AG04450 (cell line): ENCODE measurements at places on chromosomes 4 and X.

- DNase-seq: peak; percentile 74
Measured at GRCh38 chr4:48375651-48376304, 34.4 kb downstream of the SLAIN2 start.

GRCh38 chr4:85783483-85783882 is 308.5 kb downstream of the ARHGAP24 start:
- DNase-seq: no peak

GRCh38 chrX:119474615-119475388 is 6.6 kb downstream of the SLC25A5 start:
- DNase-seq: no peak

GRCh38 chr4:125049711-125050110 is 265.0 kb upstream of the FAT4 start:
- peak; percentile 23 for DNase-seq

DNA sequence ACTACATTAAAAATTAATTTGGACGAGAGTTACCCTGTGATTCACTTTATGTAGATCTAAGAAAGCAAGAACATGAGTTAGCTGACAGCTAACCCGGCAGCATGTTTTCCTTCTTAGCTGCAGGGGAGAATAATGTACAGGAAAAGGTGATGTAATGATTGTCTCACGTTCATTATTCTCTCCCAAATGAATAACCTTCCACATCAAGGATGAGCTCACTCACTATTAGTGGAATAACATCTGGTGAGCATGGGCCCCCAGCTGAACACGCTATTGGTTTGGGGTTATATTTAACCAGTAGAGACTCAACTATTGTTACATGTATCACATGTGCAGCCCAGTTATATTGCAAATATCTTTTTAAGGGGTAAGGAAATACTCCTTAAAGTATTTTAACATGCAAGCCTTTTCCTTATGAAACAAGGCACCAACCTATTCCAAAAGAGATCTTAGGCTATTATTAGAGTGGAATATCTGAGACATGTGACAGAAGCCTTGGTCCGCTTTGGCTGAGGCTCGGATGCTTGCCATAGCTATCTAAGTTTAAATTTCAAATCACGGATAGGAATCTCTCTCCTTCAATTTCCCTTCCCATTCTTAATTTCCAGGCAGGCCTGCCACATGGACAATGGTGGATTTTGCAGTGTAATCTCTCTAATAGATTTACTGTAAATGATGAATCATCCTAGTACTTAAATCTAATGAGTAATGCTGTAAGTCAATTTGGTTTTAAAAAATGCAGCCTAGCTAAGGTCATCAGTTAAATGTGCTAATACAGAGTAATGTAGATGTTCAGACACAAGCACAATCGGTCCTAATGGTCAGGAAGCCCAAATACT is 99.0 kb upstream of the OTUD4 start:
- DNase-seq: no peak

DNA sequence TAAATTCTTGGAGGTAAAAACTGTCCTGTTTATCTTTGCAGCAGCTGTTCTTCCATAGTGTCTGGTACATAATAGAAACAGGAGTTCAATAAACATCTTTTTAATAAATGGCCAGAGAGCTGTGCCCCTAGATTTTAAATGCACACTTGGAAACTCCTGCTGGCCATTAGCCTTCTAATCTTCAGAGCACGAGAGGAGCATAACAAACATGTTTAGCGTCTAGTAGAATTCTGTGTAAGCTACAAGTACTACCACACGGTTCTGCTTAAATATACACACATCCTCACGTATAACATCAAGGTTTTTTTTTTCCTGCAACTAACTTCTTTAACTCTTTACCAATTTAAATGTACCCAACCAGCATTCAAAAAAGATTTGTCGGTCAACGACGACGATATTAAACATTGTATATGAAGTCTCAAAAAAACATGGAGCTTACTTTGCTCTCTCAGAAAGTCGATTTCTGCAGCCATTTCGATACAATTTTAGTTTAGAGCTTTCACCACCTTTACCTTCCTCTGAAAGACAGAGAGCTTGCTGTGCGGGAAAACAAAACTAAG is 628 bp downstream of the SCLT1 start:
- DNase-seq: no peak

DNA sequence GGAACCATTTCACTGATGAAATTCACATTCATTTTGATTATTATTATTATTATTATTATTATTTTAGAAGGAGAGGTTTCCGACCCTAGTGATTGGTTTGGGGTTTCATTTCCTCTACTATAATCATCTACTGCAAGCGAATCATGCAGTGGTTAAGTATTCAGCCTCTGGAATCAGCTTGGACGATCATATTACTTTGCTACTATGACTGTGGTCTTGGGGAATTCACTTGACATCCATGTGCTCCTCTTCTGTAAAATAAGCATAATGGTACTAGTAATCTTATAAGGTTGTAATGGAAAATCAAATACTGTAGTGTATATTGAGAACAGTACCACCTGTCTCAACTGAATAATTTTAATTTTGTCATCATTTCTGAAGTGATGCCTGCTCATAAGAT is 132.1 kb upstream of the SLC4A4 start:
- DNase-seq: peak; percentile 71

DNA sequence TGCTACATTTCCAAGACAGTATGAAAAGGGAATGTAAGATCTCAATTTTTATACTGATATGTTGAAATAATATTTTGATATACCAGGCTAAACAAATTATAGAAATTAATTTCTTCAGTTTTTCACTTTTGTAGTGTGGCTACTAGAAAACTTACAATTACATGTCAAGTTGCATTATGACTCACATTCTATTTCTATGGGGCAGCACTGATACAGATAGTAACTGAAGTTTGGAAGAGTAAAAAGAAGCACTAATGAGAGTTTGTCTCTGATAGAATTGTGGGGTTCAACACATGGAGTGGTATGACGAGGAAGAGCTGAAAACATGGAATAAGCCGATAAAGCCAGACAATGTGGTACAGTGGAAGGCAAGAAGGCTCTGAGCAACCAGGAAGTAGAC is 95.6 kb downstream of the NR3C2 start:
- no peak for DNase-seq
